Activated CD4-positive, CD25-positive, alpha-beta regulatory T cell treated with anti-CD3 and anti-CD28 coated beads, Interleukin-2, amount 50 U/mL, for 72 hours (primary cell): ENCODE measurements at places on chromosomes 7 and 10.
A peak's percentile ranks its signal among the peaks of the same experiment; 100 is the strongest.

- DNase-seq, result no peak
Observed at GRCh38 chr7:77383333-77383740, 32.8 kb downstream of the GSAP start.

DNA sequence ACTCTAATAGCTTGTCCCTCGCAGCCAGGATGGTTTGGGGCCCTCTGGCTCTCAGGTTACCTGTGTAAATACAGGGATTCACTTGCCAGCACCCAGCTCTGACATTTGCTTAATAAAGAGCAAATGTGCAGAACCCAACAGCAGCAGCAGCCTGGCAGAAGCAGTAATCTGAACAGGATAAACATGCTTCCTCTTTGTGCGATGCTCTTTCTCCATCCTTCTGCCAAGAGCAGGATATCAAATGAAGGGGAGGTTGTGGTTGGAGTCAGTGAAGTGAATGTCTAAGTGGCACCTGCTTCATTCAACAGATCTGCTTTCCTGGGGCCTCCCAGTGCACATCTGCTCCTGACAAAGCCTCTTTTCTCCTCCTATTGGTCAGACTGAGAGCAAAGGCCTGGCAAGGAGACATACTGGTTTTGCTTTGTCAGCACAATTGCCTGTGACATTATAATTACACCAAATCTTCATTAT is 130.3 kb downstream of the NRF1 start:
- no peak for DNase-seq

GRCh38 chr10:3169271-3169670 is 3.3 kb downstream of the PITRM1 start:
- no peak for DNase-seq

DNA sequence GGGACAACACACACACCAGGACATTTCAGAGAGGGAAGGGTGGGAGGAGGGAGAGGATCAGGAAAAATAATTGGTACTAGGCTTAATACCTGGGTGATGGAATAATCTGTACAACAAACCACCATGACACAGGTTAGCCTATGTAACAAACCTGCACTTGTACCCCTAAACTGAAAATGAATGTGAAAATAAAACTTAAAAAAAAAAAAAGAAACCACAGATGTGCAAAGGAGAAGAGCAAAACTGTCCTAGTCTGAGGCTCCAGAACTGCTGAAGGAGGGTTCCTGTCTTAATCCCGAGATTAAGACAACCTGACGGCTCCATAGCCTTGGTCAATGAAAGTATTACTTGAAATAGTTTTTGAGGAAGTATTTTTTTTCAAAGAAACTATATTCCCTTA is 423.0 kb downstream of the NEBL start:
- DNase-seq, result no peak

DNA sequence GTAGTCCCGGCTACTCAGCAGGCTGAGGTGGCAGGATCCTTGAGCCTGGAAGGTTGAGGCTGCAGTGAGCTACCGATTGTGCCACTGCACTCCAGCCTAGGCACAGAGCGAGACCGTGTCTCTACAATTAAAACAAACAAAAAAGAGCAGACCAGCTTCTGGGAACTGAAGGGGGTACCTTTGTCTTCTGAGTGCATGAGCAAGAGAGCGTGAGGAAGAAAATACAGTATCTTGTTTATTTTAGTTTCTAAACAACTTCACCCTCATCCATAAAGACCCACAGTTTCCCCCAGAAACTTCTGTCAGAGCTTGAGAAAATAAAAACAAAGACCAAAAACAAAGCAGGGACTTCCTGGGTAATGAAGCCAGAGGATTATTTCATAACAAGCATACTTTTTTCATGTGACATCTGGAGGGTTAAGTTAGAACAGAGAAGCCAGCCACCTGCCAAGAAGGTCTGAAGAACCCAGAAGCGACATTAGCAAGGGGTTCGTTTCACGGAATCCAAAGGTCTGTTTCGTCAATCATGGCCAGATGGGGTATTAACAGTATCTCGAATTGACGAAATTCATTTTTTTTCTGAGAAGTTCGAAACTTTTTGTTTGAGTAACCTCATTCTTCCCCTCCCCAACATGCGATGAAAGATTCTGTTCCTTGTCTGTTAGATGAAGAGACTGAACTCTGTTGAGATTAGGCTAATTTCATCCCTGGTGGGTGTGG is 10.2 kb upstream of the IL2RA start:
- no peak for DNase-seq

GRCh38 chr10:17859492-17860156 is 50.5 kb downstream of the MRC1 start:
- DNase-seq, result no peak

DNA sequence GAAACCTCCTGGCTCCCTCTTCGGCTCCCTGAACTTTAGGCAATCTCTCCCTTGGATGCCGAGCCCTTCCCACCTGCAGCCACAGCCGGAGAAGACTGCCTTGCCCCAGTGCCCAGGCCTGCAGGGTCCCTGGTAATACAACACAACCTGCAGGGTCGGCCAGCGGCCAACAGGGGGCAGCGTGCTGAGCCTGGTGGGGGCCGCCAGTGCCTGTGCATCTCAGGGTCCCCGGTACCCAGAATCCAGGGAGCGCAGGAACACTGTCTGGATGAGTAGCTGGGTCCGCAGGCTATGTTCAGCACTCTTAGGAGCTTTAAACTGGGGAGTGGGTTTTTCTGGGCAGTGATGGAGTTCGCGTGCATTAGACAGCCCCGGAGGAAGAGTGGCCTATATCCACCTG is 17.5 kb upstream of the C10orf71 start:
- DNase-seq, result no peak

DNA sequence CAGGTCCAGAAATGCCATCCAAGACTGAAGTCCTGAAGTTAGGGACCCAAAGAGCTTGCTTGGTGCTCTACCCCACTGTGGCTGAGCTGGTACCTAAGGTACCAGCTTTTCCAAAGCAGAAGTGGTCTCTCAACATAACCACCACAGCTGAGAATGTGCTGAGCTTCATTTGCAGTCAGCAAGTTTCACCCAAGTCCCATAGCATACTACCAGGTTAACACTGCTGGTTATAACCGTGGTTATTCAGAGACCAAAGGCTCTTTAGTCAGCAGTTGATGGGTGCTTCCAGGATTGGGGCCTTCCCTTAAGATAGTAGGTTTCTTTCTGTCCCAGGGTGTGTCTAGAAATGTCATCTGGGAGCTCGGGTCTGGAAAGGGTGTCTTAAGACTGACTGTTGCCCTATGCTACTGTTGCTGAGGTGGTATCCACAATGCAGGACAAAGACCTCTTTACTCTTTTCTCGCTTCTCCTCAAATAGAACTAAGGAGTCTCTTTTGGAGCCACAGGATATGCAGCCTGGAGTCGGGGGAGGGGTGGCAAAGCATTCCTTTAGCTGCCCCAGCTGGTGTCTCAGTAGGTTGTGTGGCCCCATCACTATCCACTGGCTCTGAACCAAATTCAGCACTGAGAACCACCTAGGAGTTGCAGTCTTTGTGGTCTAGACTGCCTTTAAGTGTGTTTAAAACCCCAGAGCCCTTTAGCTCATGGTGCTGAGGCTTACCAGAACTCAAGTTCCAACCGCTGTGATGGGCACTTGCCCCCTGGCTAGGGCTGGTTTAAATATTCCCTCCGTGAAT is 354.9 kb upstream of the SEMA3C start:
- DNase-seq, result no peak

- DNase-seq, result no peak
Observed at GRCh38 chr7:32119790-32120196, 49.6 kb upstream of the PDE1C start.

DNA sequence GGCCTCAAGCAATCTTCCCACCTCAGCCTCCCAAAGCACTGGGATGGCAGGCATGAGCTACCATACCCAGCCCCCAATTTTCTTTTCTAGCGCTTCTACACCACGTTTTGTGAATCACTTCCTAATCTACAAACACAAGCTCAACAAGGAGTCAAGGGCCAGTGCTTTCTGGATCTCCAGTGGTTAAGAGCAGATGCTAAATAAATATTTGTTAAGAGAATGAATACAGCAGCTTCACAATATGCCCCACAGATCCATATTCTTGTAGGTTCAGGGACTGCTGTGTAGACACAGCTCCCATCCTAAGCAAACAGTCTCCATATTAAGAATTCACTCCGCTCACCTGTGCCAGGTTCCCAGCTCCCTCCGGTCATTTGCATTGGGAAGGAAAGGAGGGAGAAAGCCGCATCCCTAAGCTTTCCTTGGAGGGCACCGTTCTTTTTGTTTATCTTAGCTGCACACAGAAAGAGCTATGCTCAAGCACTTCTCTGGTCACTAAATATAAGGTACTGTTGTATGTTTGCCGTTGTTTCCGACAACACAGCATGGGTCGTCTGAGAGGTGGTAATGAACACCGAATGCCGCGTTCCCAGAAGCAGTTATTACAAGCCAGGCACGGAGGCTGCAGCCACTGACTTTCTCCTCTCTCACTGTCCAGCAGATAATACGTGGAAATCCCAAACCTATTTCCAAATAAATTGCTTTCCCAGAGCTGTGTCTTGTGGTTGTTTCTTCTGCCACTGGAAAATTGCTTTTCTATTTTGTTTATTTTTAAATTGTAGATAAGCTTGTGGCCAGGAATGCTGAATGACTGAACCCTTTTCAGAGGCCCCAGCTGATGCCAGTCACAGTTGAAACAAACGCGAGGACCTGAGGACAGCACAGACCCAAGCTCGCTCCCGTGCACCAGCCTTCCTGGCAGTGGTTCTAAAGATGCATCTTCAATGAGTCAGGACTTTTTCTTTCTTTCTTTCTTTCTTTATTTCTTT is 217.1 kb downstream of the PRPF18 start:
- no peak for DNase-seq

DNA sequence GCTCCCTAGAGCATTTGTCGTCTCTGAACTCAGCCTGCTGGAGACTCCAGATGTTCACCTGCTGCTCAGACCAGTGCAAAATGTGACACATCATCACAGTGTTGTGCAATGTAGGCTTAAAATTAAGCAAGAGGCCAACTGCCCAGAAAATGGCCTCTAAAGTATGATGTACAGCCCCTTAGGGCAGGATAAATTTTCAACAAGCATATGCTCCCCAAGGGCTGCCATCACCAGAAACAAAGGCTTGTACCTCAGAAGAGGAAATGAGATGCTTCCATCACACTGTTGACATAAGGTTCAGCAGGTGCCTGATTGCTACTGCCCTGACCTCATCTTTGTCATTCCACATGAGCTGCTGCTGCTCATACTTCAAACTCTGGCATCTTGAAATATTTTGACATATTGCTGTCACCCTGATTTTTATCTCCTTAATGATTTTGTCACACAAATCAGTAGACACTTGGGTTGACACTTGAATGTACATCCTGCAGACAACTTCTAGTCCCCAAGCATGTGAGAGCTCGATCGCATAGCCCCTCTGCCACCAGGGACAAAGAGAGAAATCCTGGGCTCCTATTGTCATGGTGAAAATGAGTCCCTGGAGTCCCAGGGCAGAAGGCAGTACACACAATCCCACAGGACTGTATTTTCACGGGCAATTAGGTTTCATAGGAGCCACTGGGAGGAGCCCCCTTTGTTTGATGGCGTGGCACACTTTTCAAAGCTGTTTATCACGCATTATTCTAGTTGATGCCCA is 219.7 kb upstream of the STK17A start:
- no peak for DNase-seq

- no peak for DNase-seq
Observed at GRCh38 chr10:59654007-59654406, 55.6 kb downstream of the SLC16A9 start.

GRCh38 chr7:65397730-65398142 is 24.1 kb downstream of the ZNF92 start:
- no peak for DNase-seq

- no peak for DNase-seq
Observed at GRCh38 chr7:37092548-37092947, 356.1 kb downstream of the ELMO1 start.

DNA sequence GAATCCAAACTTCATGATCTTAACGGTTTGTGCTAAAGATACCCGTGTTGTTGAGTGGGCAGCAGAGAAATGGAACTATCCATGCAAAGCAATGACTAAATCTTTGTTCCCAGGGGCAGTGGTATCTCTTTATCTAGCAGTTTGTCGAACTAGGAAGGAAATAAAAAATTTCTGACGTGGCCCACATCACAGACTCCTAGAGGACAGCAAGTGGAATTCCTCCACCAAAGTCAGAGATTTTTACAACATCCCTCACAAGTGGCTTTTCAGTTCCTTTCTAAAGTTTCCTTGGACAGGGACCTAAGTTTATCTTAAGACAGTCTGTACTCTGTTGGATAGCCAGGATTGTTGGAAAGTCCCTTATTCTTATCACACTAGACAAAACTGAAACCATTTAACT is 136.0 kb downstream of the RAPGEF5 start:
- DNase-seq, result no peak

- DNase-seq, result no peak
Observed at GRCh38 chr10:124068929-124069328, 24.5 kb downstream of the CHST15 start.

GRCh38 chr10:3946234-3947229 is 161.5 kb upstream of the KLF6 start:
- no peak for DNase-seq

DNA sequence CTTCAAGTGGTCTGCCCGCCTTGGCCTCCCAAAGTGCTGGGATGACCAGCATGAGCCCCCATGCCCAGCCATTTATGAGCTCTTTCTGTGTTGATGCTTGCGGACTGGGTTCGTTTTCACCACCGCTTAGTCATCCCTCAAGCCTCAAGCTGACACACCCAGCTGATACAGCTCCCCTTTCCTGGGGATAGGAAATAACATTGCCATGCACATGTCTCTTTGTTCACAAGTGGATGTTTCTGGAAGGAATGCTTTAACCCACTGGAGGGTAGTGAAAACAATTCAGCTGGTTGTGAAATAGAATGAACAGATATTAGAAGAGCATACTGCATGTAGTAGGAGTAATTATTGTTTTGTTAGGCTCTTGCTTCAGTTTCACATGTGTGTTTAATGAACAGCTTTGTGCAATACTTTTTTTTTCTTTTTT is 8.5 kb upstream of the METTL27 start:
- no peak for DNase-seq

- DNase-seq, result peak; percentile 37
Observed at GRCh38 chr7:78226059-78226719, 427.6 kb downstream of the PHTF2 start.

GRCh38 chr10:28284126-28284525 is 18.7 kb downstream of the MPP7 start:
- DNase-seq, result no peak

DNA sequence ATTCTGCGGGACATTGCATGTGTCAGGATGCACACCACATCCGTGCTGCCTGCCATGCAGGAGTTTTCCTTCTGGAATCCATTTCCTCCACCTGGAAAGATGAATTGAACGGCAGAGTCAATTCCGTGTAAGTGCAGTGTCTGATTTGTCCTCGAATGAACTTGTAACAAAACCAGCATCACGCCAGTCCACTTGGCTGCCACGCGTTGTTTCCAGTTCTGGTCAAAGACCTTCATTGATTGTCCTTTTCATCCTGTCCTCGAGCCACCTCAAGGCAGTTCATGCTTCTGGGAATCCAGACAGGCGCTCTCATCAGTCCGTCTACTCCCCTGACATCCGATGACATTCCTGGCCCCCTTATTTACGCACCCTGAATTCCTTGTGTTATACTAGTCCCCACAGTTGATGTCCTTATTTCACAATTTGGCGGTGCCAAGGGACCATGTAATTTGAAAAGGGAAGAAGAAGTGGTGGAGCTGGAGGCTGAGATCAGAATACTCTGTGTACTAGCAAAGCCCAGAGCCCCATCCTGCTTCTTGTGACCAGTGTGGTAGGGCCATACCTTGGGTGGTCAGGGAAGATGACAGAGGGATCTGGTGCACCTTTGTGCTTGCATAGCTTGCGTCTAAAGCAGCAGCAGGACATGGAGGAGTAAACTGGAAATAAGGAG is 502.2 kb downstream of the PLXNA4 start:
- DNase-seq, result no peak

- no peak for DNase-seq
Observed at GRCh38 chr7:150937848-150938561, 40.1 kb downstream of the KCNH2 start.

- no peak for DNase-seq
Observed at GRCh38 chr7:22791204-22792158, 31.2 kb downstream of the TOMM7 start.
